Activated CD4-positive, alpha-beta T cell treated with anti-CD3 and anti-CD28 coated beads for 4 hours (primary cell): ENCODE measurements at places on chromosomes 3 and 15.

DNA sequence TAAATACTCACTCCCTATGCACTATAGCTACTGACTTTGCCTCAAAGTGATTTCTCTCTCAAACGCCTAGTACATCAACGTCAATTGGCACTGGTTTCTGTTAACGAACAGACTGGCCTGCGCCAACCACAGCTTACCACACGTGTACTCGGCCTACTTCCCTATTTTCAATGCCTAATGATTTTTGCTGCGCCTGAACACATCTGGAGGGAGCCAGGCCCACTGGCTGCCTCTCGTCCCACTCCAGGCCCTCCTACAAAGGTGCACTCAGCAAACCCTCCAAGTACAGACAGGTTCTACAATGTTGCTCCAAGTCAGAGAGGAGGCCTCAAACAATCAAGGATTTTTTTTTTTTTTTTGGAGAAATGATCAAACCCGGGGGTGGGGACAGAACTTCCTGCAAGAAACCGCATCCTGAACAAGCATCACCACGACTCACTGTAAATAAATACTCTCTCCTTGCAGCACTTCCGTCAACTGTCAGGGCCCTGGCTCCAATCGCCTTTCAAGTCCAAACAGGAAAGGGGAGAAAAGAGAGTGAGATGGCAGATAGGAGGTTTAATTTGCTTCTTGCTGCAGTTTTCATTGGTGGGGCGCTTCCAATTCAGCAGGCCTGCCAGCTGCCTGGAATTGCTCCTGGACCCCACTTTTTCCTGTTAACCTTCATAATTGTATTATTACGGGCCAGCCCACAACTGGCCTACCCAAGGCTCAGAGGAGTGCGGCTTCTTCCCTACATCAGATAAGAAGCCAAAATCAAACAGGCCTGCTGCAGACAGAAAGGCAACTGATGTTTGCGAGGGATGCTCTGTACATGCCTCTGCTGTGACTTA lies 139.3 kb downstream of the FOXP1 start:
- DNase-seq = peak; percentile 70

DNA sequence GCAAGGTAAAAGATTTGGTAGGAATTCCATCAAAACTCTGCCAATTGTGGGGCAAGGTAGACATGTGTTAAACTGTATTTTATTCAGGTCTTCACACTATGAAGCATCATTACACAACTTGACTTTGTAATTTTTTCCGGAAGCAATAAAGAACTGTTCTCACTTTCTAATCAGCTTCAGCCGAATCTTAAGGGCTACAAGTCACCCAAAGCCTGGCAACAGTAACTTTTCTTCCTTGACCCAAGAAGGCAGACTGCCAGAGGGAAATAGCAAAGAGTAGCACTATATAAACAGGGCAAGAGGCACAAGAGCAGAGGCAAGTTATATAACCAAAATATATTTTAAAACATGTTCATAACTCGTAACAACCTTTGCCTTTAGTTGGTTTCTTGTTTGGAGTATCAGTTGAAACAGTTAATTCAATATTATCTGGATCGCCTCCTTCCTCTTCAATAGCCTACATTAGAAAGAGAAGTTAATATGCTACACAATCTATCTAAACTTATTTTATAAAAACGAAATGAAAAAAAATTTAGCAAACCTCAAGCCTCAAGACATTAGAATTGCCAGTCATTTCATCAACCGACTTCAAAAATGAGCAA lies 1.4 kb downstream of the SLTM start:
- DNase-seq = no peak

DNA sequence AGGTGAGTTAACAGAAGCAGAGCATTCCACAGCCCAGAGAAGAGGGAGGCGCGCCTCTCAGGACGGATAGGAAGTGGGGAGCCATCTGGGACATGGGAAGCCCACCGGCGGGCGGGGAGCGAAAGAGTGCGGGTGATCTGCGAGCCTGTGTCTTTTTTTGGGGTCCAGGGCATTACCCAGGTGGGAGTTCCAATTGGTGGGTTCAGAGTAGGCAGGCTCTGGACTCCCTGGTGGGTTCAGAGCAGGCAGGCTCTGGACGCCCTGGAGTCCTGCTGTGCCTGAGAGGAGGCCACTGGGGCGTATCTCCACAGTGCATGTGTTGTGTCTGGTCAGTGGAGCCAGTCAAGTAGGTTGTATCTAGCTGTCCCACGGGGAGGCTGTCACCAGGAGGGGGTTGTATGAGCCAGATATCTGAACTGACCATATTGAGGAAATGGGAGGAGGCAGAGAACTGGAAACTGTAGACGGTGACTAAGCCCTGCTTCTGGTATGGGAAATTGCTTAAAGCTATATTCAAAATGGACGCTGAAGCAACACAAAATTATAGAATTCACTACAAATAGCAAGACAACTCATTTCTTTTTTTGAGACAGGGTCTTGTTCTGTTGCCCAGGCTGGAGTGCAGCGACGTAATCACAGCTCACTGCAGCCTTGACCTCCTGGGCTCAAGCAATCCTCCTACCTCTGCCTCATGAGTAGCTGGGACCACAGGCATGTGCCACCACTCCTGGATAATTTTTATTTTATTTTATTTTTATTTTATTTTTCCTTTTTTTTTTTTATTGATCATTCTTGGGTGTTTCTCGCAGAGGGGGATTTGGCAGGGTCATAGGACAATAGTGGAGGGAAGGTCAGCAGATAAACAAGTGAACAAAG lies 34.5 kb upstream of the CHST2 start:
- DNase-seq = no peak

- DNase-seq = no peak
Observed at GRCh38 chr3:194369522-194370279, at the start of gene LRRC15. LRRC15 (minus strand) TSS chr3:194369743; CDS start chr3:194361043, 8,700 bp downstream.

DNA sequence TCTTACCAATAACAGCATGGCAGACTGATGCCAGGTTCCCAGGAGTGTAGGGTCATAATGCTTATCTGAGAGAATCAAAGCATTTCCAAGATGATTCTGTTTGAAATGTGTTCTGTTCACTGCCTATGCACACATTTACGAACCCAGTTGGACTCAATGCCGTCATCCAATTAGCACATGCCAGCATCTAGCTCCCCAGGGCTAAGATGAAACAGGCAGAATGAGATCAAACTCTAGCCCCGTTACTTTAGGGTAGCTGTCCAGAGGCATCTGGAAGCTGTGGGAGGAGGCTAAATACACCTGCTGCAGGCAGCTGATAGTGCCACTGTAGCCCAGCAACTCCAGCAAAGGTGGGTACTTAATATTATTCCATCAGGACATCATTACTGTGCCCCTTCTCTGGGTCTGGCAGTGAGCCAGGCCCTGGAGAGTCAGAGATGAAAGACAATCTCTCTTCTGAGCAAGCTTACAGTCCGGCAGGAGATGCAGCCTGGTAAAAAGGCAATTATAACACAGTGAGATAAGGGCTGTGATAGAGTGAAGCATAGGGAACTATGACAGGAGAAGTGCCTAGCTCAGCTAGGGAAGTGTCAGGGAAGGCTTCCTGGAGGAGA lies 156.4 kb upstream of the PPP2R3A start:
- no peak for DNase-seq

- no peak for DNase-seq
Observed at GRCh38 chr3:139267300-139268246, 76.2 kb upstream of the MRPS22 start.

DNA sequence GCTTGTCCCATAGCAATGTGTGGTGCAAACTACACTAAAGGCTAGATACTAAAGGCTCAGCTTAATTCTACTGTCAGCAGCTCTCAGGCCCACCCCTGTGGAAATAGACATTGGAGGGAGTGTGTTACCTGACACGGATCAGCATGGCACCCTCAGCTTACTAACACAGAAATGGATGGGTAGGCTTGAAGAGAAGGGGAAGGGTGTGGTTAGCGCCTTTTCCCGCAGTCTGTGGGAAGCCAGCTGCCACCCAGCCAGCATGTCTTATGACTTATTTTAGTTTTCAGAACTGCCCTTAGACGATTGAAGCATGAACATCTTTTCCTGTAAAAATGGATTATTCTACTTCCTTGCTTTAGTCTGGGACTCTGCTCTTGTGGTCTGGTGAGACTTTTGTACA lies 25.8 kb upstream of the ADPGK start:
- DNase-seq = no peak

DNA sequence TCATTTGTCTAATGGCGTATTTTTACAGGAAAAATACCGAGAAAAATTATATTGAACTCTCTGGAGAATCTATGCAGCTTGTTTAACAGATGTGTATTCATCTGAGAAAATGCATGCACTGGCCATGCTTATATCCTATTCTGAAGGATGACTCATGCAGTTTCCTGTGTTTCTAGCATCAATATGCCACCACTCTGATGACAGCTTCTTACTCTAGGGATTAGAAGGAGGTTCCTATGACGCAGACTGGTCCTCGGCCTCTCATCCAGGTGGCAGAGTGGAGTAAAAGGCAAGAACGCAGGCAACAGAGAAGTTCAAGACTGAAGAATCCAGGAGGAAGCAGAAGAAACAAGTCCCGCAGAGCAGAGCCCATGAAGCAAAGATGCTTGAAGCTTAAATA lies 910.0 kb upstream of the ROBO1 start:
- DNase-seq = no peak

DNA sequence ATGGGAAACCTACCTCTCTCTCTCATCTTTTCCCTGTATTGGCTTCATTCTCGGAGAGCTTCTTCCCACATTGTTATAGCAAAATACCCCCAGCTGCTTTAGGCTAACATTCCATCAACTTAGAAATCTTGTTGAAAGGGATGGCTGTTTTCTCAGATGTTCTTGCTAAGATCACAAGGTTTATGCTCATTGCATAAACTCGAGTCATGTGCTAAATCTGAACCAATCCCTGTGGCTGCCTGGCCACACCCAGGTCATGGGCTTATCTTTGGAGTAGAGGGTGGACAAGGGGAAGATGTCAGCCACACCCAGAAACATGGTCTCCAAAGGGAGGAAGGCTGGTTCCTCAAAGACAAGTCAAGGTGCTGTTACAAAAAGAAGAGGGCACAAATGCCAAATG lies 150.6 kb upstream of the UMPS start:
- no peak for DNase-seq

DNA sequence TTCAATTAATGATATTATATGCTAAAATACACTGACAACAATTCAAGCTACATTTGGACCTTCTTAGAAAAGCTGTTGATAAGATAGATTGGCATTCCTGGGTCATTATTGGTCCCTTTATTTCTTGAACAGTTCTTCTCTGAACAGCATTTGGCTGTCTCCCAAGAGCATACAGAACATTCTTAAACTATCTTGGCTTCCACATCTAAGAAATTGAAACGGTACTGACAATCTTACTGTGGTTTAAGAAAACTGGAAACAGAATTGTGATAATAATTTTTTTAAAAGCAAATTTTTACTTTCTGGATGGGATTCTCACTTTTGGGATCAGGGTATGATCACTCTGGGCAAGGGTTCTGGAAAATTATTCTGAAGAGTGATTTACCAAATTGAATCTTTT lies 161.7 kb upstream of the ZNF385D start:
- no peak for DNase-seq

DNA sequence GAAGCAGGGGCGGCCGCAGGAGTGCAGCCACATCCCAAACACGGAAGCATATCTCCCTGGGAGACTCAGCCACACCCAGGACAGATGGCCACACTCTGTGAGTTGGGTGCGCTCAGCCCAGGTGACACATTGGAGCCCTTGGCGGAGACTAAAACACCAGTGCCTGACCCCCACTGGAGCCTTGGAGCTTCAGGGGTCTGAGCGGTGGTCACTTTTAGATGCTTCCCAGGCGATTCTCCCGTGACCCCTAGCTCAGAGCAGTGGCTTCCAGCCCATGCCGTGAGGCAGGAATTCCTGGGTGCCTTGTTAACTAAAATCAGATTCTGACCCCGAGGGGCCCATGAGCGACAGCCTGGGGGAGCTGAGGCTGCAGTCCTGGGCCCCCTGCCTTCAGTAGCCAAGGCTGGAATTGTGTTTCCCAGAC lies 54.5 kb downstream of the PLXNA1 start:
- DNase-seq = no peak

DNA sequence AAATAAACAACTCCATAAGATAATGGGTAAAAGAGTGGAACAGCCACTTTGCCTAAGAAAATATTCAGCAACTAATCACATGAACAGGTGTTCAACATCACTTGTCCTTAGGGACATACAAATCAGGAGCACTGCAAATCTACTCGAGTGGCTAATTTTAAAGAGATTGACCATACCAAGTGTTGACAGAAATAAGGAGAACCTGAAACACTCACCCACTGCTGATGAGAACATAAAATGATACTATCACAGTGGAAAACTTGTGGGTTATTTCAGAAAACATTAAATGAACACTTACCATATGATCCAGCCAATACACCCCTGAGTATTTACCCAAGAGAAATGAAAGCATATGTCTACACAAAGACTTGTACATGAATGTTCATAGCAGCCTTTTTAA lies 70.5 kb downstream of the GABRB3 start:
- no peak for DNase-seq
